Upper lobe of left lung (tissue), 6 donors: ENCODE measurements at places on chromosomes 1 and 21.
A peak's percentile ranks its signal among the peaks of the same experiment; 100 is the strongest.

DNA sequence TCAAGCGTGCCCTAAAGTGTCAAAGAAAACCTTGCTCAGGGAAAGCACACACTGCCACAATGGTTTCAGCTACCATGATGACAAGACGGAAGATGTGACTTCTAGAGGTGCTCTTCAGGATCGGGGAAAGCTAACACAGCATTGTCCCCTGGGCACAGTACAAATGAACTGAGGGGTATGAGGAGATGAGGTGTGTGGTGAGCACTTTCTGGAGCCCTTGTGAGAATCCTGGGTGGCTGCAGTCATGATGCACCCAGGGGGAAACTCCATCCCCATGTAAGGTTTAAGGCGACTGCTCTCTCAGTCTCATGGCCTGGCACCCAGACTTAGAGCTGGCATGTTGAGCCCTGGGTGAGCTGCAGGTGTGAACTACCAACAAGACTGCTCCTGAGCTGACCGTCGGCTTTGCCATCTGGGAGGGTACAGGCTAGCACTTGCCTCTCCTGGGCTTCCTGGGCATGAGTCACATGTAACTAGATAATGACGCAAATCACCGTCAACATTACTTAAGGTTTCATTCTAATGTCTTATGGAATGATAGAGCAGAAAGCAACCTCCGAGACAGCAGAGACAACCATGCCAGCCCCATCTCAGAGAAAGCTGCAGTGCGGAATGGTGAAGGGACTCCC, 144.6 kb downstream of the CLIC6 start:
- no peak for DNase-seq

GRCh38 chr1:172298141-172298540, 122.3 kb upstream of the C1orf105 start:
- DNase-seq: no peak

- peak; percentile 77 for DNase-seq
Measured at GRCh38 chr1:34362949-34363348, 186.2 kb downstream of the C1orf94 start.

DNA sequence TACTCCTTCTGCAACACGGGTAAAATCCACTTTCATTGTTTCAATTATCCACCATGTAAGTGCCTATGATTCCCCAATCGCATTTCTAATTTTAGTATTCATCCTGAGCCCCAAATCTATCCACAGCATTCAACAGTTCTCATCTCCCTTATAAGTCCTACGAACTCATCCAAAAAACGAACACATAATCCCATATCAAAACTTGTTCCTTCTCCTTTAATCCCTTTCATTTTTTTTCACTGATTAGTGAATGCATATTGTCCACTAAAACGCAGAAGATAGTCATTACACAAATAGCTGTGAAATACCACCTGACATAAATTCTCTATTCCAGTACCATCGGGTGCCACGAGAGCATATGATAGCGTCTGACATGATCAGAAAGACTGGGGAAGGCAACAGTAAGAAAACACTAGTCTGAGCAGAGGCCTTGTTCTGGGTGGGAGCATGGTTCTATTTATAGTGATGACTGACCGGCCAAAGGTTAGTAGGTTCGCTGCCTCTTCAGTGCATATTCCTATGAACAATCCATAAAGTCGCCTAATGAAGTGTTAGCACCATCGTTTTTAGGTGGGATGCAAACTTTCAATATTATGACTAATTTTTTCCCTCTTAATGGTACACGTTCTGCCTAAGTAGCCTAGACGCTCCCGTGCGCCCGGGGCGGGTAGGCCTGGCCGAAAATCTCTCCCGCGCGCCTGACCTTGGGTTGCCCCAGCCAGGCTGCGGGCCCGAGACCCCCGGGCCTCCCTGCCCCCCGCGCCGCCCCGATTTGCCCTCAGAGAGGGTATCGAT, 648 bp downstream of the ATP5PF start:
- DNase-seq: peak; percentile 90

DNA sequence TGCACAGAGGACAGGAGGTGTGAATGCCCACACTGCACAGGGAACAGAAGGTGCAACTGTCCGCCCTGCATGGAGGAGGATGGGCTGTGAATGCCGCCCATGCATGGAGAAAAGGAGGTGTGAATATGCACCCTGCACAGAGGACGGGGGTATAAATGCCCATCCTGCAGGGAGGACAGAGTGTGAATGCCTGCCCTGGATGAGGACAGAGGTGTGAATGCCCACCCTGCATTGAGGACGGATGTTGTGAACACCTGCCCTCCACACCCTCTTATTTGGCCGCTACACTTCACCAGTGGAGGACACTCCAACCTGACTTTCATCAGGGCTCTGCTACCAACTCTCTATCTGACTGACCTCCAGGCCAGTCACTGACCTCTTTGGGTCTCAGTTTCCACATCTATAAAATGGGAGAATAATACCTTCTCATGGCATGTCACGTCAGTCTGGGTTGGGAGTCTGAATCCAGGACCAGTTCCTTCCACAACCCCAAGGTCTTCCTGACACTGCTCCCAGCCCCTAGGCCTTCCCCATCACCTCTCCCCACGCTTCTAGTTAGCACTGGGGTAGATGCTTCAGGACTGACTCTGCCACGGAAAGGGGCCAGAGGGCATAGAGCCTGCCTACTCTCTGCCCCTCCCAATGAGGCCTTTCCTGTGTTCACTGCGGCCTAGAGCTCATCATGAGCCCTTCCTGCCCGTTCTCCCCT, 28.4 kb downstream of the ZBTB17 start:
- no peak for DNase-seq

DNA sequence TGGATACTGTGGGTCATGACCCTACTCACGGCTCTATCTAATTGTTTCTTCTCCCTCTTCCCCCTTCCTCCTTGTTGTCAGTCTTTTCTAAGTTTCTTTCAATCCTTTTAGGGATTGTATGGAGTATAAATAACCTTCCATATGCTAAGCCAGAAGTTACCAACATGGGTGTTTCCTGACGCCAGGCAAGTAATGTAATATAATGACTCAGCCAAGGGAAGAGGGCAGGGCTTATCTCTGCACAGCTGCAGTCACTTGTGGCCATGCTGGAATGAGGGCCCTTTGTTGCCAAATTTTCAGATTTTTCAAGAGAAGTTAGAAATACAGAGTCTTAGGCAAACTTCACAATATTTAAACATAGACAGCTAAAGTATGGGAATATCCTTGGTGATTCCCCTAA, 194.6 kb downstream of the ST6GALNAC3 start:
- no peak for DNase-seq

DNA sequence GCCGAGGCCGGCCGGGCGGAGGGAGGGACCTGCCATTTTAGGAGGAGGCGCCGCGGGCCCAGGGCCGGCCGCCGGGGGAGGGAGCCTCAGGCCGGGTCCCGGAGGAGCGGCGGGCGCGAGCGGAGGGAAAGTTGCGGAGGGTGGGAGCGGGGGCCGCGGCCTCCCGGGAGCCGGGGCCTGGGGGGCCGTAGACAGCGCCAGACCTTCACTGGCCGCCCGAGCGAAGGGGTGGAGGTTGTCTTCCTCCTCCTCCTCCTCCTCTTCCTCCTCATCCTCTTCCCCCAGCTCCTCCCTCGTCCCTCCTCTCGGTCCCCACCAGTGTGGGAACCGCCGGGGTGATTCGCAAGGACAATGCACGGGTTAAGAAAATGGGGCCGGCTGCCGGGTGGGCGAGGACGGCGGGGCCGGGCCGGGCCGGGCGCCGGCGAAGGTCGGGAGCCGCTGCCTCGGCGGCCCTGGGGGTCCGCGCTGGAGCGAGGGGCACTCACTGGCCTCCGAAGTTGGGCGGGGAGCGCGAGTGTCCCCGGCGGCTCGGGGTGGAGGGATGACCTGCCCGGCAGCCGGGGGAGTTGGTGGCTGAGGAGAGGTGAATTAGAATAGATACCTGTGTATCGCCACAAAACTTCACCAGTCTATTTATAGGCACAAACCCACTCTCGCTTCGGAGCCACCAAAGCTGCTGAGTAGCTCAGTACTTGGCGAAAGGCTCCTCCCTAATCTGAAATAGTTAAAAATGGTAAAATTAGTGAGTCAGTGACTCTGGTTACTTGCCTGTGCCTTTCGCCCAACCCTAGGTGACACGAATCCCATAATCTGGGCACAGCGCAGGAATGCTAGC, 1.3 kb downstream of the DYRK1A start:
- DNase-seq: peak; percentile 86

DNA sequence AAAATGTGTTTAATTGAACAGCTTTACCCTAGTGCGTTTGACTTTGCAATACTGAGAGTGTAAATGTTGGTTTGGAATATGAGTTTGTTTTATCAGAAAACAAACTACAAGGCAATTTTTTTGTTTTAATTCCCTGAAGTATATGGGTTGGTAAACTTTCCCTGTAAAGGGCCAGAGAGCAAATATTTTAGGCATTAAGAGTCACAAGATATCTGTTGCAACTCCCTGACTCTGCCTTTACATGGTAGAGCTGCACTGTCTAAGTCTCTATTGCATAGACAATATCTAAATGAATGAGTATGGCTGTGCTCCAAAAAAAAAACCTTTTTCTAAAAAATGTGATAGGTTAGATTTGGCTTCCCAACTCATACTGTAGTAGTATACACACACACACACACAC, 115.1 kb upstream of the PBX1 start:
- DNase-seq: no peak

DNA sequence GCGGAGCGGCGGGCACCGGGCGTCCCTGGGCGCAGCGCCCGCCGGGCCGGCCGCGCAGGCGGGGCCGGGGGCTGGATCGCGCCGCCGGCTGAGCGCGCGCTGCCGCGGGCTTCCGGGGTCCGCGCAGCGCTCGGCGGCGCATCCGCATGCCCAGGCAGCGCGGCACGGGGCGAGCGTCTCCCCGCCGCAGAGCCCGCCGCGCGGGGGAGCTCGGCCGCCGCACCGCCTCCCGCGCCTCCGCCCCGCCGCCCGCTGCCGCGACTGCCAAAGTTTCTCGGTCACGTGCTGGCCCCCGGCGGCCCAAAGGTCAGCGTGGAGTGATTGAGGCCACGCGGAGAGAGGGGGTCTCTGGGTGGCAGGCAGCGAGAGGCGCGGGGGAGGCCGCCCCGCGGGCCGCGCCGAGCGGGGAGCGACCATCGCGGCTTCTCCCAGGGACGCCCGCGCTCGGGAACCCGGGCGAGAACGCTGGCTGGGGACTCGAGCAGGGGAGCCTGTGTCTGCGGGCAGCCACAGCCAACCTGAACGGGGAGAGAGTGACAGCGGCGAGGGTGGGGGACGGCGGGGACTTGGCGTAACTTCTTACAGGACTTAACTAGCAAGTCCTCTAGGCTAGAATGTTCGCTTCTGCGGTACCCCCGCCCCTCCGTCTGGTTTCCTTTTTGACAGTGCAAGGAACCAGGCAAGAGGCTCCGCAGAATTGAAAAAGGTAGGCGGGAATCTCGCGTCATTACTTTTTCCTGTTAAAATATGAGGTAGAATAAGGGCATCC, at the start of gene ILDR2:
ILDR2 (minus strand) TSS at position 180 of the 769 bp plus-strand sequence. CDS start 272 bp downstream, outside the sequence.
- peak; percentile 91 for DNase-seq

DNA sequence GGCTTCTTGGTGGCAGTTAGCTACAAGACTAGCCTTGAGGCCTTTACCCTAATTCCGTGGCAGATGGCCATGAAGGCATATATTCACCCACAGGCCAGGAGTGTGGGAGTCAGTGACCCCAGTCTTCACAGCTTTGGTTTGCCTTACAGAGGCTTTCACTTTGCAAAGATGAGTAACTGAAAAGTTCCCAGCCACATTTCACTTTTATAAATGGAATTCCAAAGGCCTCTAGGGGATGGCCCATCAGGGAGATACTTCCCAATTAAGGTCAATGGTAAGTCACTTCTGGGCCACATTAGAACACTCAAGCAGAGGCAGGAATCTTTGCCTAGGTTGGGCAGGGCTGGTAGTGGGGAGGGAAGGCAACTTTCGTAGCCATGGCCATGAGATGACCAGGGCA, 13.1 kb upstream of the HEYL start:
- no peak for DNase-seq

DNA sequence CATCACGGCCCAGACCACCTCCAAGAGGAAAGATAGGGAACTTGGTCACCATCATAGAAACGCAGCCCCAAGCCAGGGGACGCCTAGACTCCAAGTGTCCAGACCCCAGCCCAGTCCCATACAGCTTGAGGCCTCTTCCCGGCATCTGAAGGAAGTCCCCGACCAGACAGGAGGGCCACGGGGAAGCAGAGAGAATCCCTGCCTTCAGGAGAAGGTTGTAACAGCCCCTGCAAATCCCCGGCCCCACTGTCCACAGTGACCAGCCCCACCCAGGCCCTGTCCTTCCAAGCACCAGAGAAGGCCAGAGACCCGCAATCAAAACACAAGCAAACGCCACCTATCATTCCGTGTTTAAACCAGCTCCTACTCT, 1.7 kb downstream of the SLC19A1 start:
- DNase-seq: peak; percentile 19

DNA sequence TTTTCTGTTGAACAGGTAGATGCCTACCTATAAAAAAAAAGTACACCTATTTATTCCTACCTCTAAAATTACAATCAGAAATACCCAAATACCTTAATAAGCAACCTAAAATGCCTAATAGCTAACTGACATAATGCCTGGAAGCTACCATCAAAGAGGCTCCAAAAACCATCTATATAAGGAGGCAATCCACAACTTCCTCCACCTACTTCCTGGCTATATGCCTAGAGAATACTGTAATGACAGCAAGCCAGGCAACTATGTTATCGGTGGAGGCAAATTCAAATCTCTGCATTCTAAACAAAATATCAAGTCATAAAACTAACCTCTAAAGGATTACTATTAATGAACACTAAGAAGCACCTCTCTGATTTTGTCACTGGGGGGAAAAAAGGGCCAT, 10.1 kb downstream of the ZNF644 start:
- no peak for DNase-seq

GRCh38 chr1:85220756-85221201, 20.0 kb upstream of the SYDE2 start:
- DNase-seq: no peak

DNA sequence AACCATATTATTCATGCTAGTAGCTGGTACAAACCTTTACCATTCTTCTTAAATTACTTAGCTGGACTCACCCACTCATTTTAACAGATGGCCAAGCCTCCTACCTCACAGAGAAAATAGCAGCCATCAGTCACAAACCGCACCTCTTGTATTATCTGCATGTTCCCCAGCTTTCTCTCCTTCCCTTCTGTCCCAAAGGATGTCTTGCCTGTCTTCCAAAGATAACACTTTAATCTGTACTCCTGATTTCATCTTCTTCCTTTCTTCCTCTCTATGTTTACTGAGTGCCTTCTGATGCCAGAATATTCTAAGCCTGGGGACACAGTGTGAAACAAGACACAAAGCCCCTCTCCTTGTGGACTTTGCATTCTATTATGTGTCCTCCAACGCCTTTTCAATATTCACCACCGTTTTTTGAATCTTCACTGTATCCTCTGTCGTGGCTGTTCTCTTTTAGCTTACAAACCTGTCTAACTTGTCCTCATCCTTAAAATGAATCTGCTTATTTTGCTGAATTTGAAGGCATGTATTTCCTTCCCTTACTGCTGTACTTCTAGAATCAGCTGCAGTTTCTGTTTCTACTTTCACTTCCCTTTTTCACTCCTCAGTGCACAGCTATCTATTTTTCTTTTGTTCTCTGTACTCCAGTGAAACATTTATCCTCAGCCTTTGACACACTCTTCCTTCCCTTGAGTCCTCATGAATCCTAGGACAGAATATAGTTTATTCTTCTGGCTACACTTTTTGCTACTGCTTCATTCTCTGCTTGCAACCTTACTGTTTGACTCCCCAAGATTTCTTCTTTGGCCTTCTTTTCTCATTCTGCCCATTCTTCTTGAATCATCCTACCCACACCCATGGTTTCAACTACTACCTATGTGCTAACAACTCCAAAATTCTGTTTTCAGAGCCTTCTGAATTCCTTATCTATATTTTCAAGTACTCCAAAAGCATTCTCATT, 216.9 kb upstream of the SAMSN1 start:
- no peak for DNase-seq
